ENCODE measurements at places on chromosomes 16 and 17. TPM values are rescaled to one million over a fixed set of nuclear protein-coding genes. Genes with fewer than 3 reads are reported as not detected.

Gene DDX42
- 92.9 TPM for total RNA-seq

Gene KRTAP9-8
- not detected for total RNA-seq

Gene GNPTG
- 17.3 TPM for total RNA-seq

Gene PPP1R27
- total RNA-seq, result not detected

Gene CD300A
- total RNA-seq, result 1.3 TPM

Gene KRT36
- not detected for total RNA-seq

Gene SLC47A1
- 0.33 TPM for total RNA-seq

Gene CD300LB
- total RNA-seq, result not detected

Gene EEF2KMT
- 13.8 TPM for total RNA-seq

GRCh38 chr17:73478768-73479424 is 165.3 kb downstream of the SDK2 start:
- no peak for DNase-seq
- H3K27me3 ChIP-seq, result peaks cover 4% of the 10 kb centered on the region
- H3K4me3 ChIP-seq, result no peak overlapping the region

GRCh38 chr17:2043785-2044184 is 2.0 kb downstream of the OVCA2 start:
- no peaks in the 10 kb centered on the region for H3K27me3 ChIP-seq
- peaks cover 21% of the 10 kb centered on the region for H3K36me3 ChIP-seq
- peak overlapping the region; percentile 12 for H3K4me3 ChIP-seq
- no peak for DNase-seq
- peaks cover 30% of the 10 kb centered on the region for H3K4me1 ChIP-seq
- H3K27ac ChIP-seq, result peak overlapping the region; percentile 65

GRCh38 chr16:65666132-65666941 is 544.5 kb upstream of the CDH11 start:
- no peak overlapping the region for H3K4me3 ChIP-seq
- H3K27ac ChIP-seq, result no peak overlapping the region
- no peaks in the 10 kb centered on the region for H3K27me3 ChIP-seq
- DNase-seq, result no peak

DNA sequence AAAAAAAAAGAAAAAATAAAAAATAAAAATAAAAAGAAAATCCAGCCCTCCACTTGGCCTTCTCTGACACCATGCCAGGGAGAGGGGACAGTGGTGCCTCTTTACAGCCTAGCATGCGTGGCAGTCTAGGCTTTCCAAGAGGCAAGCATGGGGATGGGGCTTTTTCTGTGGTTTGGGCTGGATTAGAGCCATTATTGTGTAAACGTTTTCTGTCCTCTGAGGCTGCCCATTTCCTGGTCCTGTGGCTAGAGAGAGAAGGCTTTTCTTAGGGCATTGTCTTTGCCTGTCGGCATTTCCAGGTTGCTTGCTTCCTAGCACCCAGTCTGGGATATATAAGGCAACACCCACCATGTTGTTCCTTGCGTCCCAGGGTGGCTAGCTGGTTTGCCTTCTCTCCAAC is 2.7 kb upstream of the DHRS7B start:
- H3K27ac ChIP-seq, result no peak overlapping the region
- peaks cover 2% of the 10 kb centered on the region for H3K27me3 ChIP-seq
- no peak overlapping the region for H3K4me3 ChIP-seq
- DNase-seq, result no peak
- peaks cover under 1% of the 10 kb centered on the region for H3K36me3 ChIP-seq

Gene CMC2
- total RNA-seq, result 122 TPM

Gene B4GALNT2
- not detected for total RNA-seq

- H3K4me1 ChIP-seq, result peaks cover 4% of the 10 kb centered on the region
- no peak for DNase-seq
- H3K36me3 ChIP-seq, result no peaks in the 10 kb centered on the region
- H3K4me3 ChIP-seq, result no peak overlapping the region
- no peak overlapping the region for H3K27ac ChIP-seq
Measured at GRCh38 chr17:17435323-17435722, 41.5 kb upstream of the MED9 start.

Gene BHLHA9
- not detected for total RNA-seq

Gene CHST4
- not detected for total RNA-seq

DNA sequence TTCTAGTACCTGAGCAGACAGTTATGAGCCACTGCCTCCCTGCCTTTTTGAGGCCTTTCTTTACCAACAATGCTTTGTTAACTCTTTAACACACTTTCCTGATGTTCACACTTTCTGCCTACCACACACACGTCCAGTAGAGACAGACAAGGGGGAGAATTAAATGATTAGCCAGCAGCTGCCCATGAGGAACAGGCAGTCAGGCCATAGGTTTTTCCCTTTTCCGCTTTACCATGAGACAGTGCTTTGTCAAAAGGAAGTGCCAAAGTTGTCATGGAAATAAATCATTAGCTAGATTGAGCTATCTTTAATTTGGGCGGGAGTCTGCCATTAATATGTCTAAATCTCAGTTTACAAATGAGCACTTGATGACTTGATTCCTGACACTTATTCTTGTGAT is 102.1 kb downstream of the PITPNC1 start:
- peak overlapping the region; percentile 99 for H3K27ac ChIP-seq
- H3K27me3 ChIP-seq, result no peaks in the 10 kb centered on the region
- no peak for DNase-seq
- peaks cover 83% of the 10 kb centered on the region for H3K4me1 ChIP-seq
- no peaks in the 10 kb centered on the region for H3K36me3 ChIP-seq
- H3K4me3 ChIP-seq, result peak overlapping the region; percentile 81

DNA sequence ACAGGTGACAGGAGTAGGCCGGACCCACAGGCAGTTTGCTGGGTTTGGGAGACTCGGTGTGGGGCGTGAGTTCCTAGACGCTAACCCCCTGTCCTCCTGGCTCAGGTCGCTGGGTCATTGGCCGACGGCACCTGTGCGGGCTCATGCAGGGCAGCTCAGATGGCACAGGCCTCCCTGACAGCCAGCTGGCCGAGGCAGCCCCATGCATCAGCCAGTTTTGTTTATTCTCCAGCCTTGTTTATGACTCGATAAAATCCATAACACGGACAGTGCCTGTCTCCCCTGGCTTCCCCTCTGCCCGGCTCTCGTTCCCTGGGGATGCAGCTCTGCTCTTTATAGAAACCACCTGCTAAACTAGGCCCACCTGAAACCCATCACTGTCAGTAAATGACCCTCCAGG is 46.0 kb downstream of the SDK2 start:
- no peak overlapping the region for H3K4me3 ChIP-seq
- DNase-seq, result no peak
- H3K4me1 ChIP-seq, result peaks cover 18% of the 10 kb centered on the region
- H3K36me3 ChIP-seq, result no peaks in the 10 kb centered on the region

DNA sequence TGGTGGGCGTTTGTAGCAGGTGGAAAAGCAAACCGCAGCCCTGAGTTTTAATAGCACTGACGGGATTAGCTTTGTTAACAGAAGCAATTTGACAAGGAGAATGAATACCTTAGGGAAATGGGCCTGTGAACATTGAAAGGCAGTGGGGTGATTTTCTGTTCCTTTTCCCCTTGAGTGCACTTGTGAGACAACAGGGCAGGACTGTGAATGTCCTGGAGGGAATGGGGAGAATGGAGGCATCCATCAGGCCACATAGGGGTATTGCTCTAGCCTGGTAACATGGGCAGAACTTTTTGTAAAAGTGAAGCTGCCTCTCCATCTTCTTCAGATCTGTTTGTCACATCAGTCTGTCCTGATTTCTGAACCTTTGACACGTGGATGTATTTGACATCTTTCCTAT is 26.2 kb downstream of the USP43 start:
- H3K27ac ChIP-seq, result no peak overlapping the region
- H3K4me3 ChIP-seq, result no peak overlapping the region
- DNase-seq, result no peak
- peaks cover 32% of the 10 kb centered on the region for H3K27me3 ChIP-seq
- H3K4me1 ChIP-seq, result peaks cover 2% of the 10 kb centered on the region
- no peaks in the 10 kb centered on the region for H3K36me3 ChIP-seq

Gene PLSCR3
- total RNA-seq, result 58.6 TPM

DNA sequence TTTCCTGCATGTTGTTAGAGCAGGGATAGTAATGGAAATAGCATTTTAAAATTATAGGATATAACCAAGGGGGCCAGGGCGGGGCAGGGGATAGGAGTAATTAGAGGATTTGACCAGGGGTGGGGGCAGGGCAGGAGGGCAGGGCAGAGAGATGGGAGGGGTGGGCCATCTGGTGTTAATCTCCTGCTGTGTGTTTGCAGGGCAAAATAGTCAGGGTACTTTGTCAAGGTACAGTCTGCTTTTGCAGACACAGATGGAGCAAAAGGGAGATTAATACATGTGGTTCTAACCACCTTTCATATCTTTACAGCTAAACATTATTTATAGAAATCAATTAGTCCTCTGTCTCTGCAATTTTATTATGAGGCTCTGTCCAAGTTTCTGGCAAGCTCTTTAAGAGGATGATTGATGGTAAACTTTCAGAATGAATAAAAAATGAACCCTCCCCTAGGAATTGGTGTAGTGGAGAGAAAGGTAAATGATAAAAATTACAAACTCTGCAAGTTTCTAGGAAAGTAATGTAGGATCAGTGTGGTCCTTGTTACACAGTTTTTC is 6.6 kb downstream of the ANKFN1 start:
- no peaks in the 10 kb centered on the region for H3K4me1 ChIP-seq
- H3K27me3 ChIP-seq, result no peaks in the 10 kb centered on the region
- no peak overlapping the region for H3K4me3 ChIP-seq
- H3K27ac ChIP-seq, result no peak overlapping the region
- H3K36me3 ChIP-seq, result no peaks in the 10 kb centered on the region

DNA sequence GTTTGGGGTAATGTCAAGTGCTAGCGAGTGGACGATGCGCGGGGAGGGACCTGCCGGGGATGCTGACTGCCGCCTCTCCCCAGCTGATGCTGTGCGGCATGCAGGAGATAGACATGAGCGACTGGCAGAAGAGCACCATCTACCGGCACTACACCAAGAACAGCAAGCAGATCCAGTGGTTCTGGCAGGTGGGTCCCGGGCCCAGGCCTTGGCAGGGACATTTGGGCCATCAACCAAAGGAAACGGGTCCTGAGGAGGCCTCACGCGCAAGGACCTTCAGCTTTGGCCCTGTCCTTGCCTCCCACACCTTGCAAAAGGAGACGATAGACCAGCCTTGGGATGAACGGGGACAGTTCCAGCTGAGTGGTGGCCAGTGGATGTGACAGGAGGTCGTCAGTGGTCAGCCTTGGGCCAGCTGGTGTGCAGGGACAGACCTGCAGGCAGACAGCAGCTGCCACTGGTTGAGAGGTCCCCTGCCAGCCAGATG is 13.6 kb upstream of the CLEC18A start:
- no peaks in the 10 kb centered on the region for H3K4me1 ChIP-seq
- peaks cover 7% of the 10 kb centered on the region for H3K36me3 ChIP-seq
- no peak for DNase-seq
- H3K4me3 ChIP-seq, result no peak overlapping the region

GRCh38 chr16:997440-998051 is 16.0 kb downstream of the SOX8 start:
- peak; percentile 87 for DNase-seq
- H3K36me3 ChIP-seq, result no peaks in the 10 kb centered on the region
- H3K27ac ChIP-seq, result no peak overlapping the region
- H3K4me1 ChIP-seq, result peaks cover 42% of the 10 kb centered on the region

Gene NPTX1
- total RNA-seq, result 10.4 TPM

GRCh38 chr16:85103114-85104079 is 8.9 kb downstream of the CIBAR2 start:
- H3K27me3 ChIP-seq, result no peaks in the 10 kb centered on the region
- H3K4me3 ChIP-seq, result no peak overlapping the region
- no peaks in the 10 kb centered on the region for H3K36me3 ChIP-seq
- no peak for DNase-seq
- H3K27ac ChIP-seq, result no peak overlapping the region

GRCh38 chr17:19415311-19415710 is 4.3 kb downstream of the RNF112 start:
- DNase-seq, result no peak
- H3K27ac ChIP-seq, result no peak overlapping the region
- H3K4me1 ChIP-seq, result peaks cover 12% of the 10 kb centered on the region
- H3K27me3 ChIP-seq, result no peaks in the 10 kb centered on the region

GRCh38 chr16:67236563-67237395 is 9.8 kb downstream of the TMEM208 start:
- peaks cover 34% of the 10 kb centered on the region for H3K36me3 ChIP-seq
- no peaks in the 10 kb centered on the region for H3K27me3 ChIP-seq
- peaks cover 10% of the 10 kb centered on the region for H3K4me1 ChIP-seq
- peak overlapping the region; percentile 46 for H3K4me3 ChIP-seq

DNA sequence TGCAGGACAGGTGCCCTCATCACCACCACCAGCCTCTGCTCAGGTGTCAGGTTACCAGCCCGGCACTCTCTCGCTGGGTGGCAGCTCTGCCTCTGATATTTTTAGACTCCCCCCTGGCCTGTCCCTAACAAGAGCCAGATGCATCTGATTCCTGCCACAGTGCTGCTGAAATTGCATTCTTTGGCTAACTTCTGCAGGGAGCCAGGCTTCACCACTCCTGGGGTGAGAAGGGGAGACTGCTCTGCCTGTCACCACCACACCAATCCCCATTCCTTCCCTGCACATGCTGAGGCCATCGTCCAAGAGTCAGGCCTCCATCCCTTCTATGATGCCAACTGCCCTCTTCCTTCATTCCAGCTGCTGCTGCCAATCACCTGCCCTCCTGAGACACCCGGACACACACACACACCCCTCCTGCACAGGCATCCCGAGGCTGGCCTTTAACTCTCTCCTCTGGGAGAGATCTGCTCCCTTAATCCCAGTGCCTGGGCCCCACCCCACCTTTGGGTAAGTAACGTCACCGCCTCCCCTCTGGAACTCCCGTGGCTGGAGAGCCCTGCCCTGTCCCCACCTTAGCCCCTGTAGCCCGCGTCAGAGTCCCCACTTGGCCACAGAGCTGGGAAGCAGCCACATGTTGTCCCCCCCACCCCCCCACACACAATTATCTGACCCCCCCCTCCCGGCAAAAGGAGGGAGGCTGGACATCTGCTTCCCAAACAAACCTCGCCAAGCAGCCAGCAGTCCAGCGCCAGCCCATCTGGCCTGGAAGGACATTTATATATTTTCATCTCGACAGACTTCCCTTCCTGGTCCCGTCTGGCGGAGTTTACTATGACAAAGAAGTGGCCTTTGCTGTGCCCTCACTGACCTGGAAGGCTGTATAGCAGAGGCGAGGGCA is 2.8 kb downstream of the EMP2 start:
- peaks cover 2% of the 10 kb centered on the region for H3K4me1 ChIP-seq
- no peak overlapping the region for H3K27ac ChIP-seq
- H3K4me3 ChIP-seq, result no peak overlapping the region
- no peaks in the 10 kb centered on the region for H3K36me3 ChIP-seq
- H3K27me3 ChIP-seq, result peaks cover 29% of the 10 kb centered on the region

Gene SCGB1C2
- total RNA-seq, result not detected

DNA sequence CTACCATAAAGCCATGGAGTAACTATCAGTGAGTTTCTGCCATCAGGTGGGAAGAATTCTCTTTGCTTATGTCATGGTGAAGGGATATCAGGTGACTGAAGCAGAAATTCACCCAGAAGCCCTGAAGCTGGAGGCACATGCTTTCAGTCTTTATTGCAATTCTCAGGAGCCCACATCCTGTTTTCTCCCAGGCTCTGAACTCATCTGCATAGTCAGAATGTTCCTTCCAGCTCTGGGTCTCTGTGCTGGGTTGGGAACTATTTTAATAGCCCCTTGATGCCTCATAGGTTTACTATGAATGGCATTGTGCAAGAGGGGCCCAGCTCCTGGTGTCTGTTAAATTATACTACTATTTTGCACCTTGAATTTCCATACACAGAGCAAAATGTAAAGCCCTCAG is 198.4 kb upstream of the SOX9 start:
- DNase-seq, result no peak
- no peak overlapping the region for H3K27ac ChIP-seq
- no peak overlapping the region for H3K4me3 ChIP-seq
- no peaks in the 10 kb centered on the region for H3K4me1 ChIP-seq
- H3K36me3 ChIP-seq, result no peaks in the 10 kb centered on the region

Measured in activated naive CD4-positive, alpha-beta T cell treated with anti-CD3 and anti-CD28 coated beads for 36 hours (primary cell).